M059J (cell line): ENCODE measurements at places on chromosomes 7 and 10. TPM values are rescaled to one million over a fixed set of nuclear protein-coding genes. Genes with fewer than 3 reads are reported as not detected.
A peak's percentile ranks its signal among the peaks of the same experiment; 100 is the strongest.

- DNase-seq, result no peak
Measured at GRCh38 chr7:91424371-91424770, 160.1 kb downstream of the FZD1 start.

DNA sequence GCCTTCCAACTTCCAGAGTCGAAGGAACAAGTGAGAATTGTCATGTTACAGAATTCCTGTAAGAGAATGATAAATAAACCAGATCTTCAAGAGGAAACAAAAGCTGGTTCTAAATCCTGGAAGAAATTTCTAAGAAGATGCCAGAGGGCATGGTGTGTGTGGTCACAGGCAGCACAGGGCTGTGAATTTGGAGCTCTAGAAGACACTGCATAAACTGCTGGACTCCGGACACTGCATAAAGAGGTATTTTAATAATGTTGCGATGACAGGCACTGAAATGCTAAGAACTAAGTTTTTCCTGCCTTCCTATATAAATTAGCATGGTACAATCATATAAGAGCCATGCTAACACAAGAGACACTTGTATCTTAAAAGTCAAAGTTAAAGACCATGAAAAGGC, 86.0 kb downstream of the LARP4B start:
- DNase-seq, result no peak

GRCh38 chr7:130831817-130832481, 97.9 kb upstream of the KLF14 start:
- peak; percentile 54 for DNase-seq

Gene ERVW-1
- total RNA-seq, result 0.02 TPM in 1 of 2 replicates, not detected in the other
